LoVo (cell line): ENCODE measurements at places on chromosomes 4 and X.

GRCh38 chr4:54517781-54518444 is 139.8 kb upstream of the KIT start:
- no peak for DNase-seq

DNA sequence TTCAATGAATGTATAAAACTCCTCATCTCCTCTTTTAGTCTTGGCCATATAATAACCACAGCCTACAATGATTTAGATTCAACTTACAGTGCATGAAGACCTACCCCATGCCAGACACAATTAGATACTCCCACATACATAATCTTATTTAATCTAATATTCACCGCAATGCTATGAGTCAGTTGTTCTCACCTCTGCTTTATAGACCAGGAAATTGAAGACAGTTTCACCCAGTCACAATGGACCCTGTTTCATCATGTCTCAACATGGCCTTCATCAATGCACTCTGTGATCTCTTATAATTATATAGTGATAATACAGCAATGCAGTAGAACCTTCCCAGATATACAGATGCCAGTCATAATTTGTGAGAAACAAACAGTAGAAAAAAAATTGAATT is 148.6 kb downstream of the PARM1 start:
- DNase-seq, result no peak

GRCh38 chrX:150984169-150984824 is 1.2 kb downstream of the HMGB3 start:
- DNase-seq, result no peak

DNA sequence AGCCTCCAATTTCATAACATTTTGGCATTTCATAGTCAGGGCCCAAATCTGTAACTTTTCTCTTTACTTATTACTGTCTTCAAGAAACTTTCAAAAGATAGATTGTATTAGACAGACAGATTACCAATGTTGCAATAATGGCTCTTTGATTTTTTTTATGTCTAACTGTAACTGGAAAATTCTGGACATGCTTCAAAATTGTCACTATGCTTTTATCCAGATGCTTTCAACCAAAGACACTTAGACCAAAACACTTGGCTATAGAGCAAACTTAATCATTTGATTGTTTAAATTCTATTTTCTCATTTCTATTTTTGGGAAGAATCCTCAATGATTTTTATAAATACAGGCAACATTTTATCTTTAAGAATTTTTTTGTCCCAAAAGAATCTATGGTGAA is 10.4 kb downstream of the ZXDA start:
- DNase-seq, result no peak

GRCh38 chr4:165433529-165433928 is 54.7 kb downstream of the CPE start:
- DNase-seq, result peak; percentile 9

DNA sequence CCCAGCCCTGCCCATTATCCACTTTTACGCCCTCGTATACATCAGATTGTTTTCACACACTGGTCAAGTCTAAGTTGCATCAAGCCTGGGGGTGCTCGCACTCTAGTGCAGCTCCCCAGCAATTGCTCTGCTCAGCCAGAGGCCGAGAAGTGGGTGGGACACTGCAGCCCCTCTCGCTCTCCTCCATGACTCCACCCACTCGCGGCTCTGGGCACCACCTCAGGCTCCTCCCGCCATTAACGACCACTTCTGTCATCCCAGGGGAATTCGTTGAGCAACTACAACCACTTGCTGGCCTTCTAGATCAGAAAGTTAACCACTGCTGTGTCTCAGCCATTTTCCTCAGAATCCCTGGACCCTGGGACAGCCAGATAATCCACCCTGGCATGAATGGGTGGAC is 53.6 kb downstream of the ETNPPL start:
- DNase-seq, result no peak

DNA sequence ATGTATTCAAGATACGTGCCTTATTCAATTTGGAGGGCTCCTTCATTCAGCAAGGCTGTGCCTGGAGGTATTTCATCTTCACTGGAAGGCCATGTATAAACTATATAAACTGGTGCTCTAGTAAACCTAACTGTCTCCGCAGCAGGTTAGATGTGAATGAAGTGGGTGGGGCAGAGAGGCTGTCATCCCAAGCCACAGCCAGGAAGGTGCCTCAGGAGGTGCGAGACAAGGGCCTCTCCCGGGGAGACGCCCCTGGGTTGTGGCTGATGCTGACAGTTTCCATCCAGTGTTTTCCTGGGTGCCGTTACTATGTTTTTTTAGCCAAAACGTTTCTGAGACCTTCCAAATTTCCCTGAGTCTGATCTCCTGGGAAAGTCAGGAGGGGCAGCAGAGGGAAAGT is 221.5 kb upstream of the RPL34 start:
- no peak for DNase-seq

GRCh38 chrX:130082244-130083106 is 27.8 kb downstream of the ELF4 start:
- no peak for DNase-seq

DNA sequence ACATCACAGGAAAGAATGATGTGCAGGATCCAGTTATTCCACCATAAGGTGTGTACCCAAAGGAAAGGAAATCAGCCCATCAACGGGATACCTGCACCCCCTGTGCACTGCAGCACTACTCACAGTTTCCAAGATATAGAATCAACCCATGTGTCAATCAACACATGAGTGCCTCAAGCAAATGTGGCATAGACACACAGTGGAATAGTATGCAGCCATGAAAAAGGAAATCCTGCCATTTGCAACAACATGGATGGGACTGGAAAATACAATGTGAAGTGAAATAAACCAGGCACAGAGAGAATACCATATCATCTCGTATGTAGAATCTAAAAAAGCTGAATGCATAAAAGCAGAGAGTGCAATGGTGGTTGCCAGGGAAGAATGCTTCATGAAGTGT is 53.3 kb downstream of the DHRSX start:
- DNase-seq, result no peak

- no peak for DNase-seq
These were observed 14.6 kb upstream of the SPRY1 start for GRCh38 chr4:123381996-123382395.

- no peak for DNase-seq
These were observed 158.1 kb downstream of the SOX3 start for GRCh38 chrX:140346729-140347128.

DNA sequence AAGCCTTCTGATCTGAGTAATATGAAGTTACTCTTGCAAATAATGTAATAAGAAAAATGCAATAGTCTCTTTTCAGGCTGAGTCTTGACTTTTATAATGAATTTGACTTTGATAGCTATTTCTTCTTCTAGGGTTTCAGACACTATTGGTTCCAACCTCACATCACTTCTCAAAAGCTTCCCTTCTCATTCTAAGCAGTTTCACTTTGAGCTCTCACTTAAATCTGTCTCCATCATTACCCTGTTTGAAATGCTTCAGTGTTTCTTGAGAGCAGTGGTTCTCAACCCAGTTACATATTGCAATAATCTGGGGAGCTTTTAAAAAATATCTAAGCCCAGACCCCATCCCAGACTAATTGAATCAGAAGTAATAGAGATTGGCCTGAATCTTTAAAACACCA is 40.5 kb upstream of the BMP2K start:
- DNase-seq, result no peak

DNA sequence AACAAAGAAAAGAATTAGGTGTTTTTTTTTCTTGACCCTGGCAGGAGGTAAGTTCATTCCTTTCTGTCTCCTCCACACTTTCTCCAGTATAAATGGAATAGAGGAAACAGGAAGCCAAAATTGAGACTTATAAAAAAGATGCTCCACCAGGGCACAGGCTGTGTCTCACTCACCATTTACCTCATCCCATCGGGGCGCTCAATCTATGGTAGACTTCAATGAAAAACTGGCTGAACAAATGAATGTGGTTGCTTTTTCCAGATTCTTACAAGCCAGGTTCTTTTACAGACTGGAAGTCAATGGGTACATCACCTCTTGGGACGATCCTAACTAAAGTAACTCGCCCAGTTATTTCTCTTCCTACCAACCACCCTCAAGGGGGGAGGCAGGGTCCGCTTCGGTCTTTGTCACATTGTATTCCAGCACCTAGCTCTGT is 685 bp downstream of the COMMD8 start:
- no peak for DNase-seq

DNA sequence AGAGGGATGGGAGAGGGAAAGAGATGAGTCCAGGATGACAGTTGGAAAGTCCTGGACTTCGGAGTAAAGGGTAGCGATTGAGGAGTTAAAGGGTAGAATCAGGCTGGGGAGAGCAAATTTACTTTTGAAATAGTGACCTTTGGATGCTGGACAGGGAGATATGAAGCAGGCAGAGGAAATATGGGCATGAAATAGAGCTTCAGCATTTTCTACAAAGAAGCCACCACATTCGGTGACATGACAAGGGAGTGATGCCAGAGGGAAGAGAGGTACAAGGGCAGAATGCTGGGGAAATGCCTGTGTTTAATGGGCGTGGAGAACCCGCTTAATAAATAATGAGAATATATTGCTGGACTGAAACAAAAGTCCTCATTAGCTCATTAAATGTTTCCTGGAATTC is 92.7 kb downstream of the TBL1X start:
- no peak for DNase-seq

DNA sequence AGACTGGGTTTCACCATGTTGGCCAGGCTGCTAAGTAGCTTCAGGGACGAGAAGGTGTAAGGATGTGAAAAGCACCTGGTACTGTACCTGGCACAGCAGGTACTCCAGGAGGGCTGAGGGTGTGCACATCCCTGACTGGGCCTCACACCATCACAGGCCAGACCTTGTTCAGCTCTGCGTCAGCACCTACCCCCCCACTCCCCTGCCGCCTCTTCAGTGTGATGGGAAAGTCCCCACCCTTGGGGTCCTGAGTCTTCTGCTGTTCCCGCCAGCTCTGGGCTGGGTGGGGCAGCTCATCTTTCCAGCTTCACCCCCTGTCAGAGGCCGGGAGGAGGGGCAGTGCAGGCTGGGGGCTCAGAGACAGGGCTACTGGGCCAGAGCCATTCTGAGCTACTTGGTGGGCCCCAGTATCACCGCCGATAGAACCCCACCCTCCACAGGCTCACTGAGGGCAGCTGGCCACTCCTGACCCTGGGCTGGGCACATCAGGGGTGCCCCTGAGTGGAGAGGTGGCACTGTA is 6.7 kb upstream of the SH3BP2 start:
- DNase-seq, result no peak

GRCh38 chr4:182745237-182745636 is 171.9 kb downstream of the DCTD start:
- no peak for DNase-seq

- no peak for DNase-seq
These were observed 64.2 kb upstream of the SPP1 start for GRCh38 chr4:87911252-87911774.

GRCh38 chr4:70760662-70761061 is 38.9 kb downstream of the RUFY3 start:
- no peak for DNase-seq

DNA sequence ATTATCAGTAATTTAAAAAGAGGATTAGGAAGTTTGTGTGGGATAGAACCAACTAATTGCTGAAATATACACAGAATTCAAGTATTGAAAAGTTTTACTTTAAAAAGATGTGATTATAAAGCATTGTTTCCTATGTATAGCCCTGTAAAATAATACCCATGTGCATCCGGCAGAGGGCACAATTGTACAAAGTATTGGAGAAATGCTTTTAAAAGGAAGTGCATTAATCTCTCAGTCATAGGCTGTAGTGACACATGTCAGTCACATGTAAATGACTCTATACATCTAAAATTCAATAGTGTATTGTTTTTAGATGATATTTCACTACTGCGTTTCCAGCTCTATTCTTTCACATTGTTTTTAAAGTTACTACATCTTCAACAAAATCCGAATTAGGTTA is 9.7 kb upstream of the GEMIN8 start:
- DNase-seq, result peak; percentile 36

DNA sequence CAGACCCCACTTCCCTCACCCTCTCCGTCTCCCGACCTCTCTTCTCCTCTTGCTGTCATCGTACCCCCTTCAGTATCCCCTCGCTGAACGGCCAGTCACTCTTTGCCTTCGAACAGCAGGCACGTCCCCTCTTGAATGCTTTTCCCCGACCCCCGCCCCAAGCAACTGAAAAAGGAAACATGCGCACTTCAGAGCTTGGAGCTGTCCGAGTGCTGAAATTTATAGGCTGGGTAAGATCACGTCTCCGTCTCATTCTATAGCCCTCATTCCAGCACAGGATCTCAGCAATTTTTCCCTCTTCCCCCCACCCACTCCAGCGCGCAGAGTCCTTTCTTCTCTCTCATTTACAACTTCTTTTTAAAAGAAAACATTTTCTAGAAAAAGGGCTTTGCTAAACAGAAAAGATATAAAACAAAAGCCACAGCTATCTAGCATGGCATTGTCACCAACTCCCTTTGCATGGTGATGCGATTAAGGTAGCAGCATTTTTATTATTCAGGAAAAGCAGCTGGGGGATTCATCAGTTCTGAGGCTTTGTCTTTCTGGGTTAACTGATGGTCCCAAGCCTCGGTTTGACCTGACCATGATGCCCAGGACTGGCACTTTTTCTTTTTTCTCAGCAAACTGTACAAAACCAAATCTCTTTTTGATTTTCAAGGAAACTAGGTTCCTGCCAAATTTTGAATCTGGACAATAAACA is at the start of gene GLRA2:
Gene GLRA2, plus strand, starts transcription at position 247 of the 700 bp plus-strand sequence. CDS start 522 bp downstream, outside the sequence.
- peak; percentile 15 for DNase-seq

DNA sequence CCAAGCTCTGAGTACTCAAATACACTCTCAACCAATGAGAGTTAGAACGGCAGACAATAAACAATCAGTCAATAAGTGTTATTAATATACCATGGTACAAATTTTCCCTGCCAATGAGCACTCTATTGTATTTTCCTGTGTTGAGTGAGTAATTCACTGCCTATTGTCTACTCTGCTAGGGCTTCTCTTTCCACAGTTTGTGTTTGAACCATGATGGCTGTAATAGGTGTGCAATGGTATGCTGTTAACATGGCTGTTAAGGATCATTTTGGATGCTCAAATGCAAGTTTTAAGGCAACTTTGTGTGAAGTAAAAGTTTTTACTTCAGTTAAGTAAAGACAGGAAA is 41.2 kb downstream of the RPS6KA3 start:
- DNase-seq, result no peak
